ENCODE measurements at places on chromosomes 12 and 14.

DNA sequence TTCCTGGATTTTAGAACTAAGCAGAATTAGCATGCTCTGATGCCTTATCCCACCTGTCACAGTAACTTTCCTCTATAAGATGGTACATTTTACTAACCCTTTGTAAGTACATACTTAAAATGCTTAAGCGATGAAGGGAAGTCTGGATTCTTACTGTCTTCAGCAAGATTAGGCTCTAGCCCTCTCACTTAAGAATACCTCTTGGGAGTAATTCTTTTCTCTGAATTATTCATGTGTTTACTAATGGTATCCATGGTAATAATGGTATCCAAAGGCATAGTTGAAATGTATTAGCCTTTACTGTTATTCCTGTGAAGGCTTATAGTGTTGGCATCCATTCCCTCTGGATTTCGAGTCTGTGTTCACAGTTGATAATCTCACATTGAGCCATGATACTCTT lies 176.9 kb downstream of the MON2 start:
- no peak for DNase-seq

DNA sequence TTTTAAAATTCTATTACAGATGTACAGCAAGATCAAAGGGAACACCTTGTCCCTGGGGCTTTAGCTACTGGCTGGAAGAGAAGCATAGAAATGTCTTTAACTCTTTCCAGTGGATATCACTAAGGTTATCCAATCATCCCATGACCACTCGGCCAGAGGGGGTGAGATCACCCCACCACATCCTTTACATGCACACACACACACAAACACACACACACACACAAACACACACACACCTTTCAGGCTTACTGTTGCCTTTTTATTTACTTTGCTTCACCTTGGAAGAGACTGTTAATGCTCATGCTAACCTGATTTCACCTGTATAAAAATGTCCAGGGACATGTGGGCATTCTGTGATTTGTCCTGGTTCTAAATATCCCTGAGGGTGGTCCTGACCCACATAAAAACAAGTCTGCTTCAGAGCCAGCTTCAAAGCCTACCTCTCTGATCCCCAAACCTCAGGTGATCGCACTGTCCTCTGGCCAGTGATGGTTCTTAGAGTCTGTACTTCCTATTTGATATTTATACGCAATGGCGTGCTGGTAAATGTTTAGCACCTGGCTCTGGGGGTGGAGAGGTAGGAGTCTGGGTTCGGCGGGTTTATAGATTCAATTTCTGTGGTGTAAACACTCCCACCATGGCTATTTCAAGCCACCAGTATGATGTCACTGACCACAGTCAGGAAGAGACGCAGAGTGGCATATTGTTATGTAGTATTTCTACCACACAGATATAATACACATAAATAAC lies 166.1 kb upstream of the EEA1 start:
- peak; percentile 64 for DNase-seq

DNA sequence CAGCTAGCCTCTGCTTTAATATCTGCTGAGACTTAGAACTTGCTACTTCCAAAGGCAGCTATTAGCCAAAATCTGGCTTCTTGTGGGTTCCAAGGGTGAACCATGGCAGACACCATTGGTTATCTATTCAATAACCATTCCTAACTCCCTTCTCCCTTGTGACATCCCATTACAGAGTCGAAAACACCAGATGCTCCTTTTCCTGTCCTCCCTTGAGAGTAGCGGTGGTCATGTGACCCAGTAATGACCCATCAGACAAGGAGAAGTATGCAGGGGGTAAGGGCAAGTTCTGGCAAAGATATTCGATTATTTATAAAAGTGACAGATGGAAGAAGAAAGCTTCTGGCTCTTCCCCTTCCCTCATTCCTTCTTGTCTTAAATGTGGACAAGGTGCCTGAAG lies 20.1 kb downstream of the TGFB3 start:
- no peak for DNase-seq

DNA sequence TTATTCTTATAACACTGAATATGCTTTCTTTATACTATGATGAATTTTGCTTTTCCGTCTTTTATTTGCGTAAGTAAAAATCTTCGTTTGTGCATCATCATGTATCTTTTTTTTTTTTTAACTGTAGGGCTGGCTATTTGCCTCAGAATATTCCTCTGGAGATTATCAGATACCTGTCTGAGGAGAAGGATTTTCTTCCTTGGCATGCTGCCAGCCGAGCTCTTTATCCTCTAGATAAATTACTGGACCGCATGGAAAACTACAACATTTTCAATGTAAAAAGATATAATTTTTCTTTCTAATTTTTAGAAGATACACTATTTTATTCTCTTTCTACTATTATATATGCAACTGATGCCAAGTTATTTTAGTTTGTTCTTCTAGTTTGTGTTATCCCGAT lies 346.6 kb downstream of the TRHDE start:
- DNase-seq, result no peak

DNA sequence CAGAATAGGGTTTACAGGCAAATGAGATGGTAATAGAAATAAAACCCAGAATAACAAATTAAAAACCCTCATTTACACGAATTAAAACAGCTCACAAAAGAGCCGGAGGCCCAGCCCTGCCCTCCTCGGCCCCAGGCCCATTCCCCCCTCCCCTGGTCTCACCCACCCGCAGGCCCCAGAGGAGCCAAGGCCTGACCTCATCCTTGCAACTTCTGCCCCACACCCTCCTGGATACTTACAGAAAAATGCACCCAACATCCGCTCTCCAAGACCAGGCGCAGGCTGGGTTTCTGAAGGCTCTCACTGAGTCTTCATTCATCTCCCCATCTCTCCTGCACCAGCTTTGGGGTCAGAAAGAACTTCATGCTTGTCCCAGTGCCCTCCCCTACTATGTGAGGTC lies 16.2 kb upstream of the VSX2 start:
- DNase-seq, result no peak

- peak; percentile 65 for DNase-seq
These were observed 44.7 kb downstream of the CCDC88C start for GRCh38 chr14:91372671-91373495.

DNA sequence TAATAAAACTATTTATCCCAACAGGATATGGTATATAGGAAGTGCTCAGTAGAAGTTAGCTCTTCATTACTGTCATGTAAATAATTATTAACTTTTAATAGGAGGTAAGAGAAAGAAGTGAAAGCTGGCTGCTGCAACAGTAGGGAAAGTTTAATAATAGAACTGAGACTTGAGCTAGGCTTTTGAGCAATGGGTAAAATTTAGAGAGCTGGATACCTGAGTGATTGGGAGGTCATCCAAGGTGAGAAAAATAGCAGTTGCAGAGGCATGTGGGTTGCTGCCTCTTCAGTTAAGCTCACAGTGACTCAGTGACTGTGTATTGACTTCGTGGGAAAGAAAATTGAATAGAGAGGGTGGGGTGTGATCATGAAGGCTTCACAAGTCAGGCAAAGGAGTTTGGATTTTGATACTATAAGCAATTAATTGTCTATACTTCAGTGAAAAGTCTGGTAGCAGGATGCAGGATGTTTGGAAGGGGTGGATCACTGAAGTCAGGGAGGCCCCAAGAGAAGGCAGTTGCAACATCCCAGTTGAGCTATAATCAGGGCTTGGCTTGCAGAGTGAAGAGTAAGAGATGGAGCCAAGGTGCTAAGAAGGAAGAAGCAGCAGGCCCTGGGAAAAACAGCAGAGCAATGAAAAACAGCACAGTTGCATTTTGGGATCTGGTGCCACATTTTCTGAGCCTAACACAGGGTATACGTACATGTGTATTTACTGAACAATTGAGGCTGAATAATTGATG lies 172.0 kb upstream of the FRMD6 start:
- no peak for DNase-seq

DNA sequence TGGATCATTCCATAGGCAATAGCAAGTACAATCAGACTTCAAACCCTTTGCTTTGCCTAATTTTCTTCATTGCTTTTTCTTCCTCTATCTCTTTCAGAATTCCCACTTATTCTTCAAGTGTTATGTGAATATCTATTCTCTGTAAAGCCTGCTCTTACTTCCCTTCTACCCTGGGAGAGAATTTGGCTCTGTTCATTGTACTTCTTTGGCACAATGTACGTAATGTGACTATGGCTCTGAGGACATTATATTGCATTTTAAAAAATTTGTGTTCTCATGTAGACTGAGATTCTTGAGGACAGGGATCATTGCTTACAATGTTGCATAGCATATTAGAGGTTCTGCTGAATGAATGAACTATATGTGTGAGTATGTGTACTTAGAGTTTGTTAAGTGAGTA lies 16.9 kb upstream of the PRICKLE1 start:
- no peak for DNase-seq

- DNase-seq, result no peak
These were observed 49.4 kb downstream of the VWF start for GRCh38 chr12:6074979-6075585.

DNA sequence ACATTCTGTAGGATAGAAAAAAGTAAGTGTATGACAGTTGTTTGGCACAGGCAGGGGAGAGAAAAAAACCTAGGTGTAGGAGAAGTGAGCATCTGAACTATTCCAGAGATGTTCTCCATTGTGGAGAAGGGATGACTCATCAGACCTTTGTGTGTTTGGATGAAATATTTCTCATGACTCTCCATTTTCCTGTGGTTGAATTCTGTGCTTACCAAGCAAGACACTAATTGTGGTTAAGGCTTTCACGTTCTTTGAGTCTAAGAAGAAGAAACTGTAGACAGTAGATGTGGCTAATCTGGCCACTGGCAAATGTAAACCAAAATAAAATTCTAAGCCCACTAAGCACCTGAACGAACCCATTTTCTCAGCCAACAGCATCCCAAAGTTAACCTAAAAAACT lies 107.9 kb upstream of the GZMB start:
- DNase-seq, result no peak

GRCh38 chr14:23450379-23450778 lies 14.9 kb upstream of the MYH7 start:
- no peak for DNase-seq

- no peak for DNase-seq
These were observed 14.6 kb downstream of the CDKN1B start for GRCh38 chr12:12731785-12732184.

Data from GM06990 (cell line).